ENCODE measurements at places on chromosomes 1 and 21.

GRCh38 chr1:71343686-71344416 lies 263.0 kb upstream of the ZRANB2 start:
- no peak for DNase-seq

DNA sequence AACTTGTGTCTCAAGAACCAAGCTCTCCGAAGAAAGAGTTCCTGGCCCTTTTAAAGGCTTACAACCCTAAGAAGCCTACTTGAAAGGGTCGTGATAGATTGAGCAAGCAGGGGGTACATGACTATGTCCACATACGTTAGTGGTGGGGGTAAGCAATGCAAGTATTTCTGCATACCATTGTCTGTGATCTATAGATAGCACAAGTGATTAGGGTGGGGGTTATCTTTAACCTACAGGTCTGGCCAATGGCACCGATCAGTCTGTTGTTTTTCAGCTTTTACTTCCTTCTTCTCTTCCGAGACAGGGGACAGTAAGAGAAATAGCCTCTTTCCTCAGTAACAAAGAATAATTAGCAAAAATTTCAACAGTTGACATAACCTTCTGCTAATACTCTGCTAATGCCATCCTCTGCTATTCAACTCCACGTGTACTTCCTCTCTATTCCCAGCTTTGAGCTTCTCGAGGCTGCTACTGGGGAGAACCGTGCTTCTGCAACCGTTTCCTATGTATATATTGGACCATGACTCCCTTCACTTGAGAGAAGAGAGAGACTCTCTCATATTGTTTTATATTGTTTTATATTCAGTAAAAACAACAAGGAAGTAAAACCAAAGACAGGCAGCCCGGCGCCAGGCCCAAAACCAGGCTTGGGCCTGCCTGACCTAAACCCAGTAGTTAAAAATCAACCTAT lies 727.7 kb upstream of the NCAM2 start:
- DNase-seq, result no peak

- DNase-seq, result peak; percentile 93
These were observed at the start of gene PTGS2 for GRCh38 chr1:186680245-186681061. TSS of gene PTGS2 (minus strand) at chr1:186680423. CDS start at chr1:186680290, 133 bp downstream.

DNA sequence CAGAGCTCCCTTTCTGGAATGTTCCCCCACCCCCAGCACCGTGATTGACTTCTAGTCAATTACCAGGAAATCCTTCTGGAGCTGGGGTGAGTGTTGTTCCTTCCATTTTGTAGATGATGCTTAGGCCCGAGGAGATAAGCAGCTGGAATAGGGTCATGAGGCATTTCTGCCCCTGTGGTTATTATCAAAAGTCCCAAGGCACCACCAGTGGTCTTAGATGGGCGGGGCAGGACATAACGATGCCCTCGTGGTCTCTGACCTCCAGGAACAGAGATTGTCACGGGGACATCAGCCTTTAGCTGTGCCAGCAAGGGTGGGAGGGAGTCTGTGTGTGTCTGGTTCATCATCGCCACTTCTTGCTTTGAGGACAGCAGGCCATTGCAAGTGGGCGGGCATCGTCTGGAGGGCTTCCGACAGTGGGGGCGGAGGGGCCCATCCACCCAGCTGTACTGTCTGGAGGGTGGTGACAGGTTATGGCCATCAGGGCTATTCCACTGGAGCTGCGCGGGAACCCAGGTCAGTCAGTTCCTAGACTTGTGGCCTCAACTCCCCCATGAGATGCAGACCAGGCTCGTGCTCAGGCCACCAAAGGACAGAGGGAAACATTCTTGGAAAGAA lies 22.6 kb downstream of the TNFRSF8 start:
- no peak for DNase-seq

- peak; percentile 55 for DNase-seq
These were observed 1.7 kb downstream of the NR5A2 start for GRCh38 chr1:200029035-200029821.

Data from EL (cell line).